ENCODE measurements at places on chromosomes 1 and 21.

DNA sequence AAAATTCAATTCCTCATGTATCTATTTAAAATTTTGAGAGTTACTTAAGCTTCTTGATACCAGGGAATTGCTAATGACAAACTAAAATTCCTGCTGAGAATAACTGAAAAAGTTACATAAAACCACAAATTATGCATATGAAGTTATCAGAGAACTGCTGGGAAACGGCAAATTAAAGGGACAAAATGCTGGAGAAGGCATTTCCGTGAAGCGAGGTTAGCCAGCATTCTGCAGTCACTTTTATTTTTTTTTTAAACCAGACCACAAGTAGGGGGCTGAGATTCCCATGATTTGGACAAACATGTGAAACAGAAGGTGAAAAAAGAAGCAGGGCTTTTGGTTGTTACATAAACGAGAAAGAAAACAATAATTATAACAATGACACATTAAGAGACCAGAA lies 737.6 kb upstream of the CHRM3 start:
- no peak for DNase-seq

- DNase-seq, result no peak
Observed at GRCh38 chr1:58013237-58013636, 533.3 kb downstream of the OMA1 start.

DNA sequence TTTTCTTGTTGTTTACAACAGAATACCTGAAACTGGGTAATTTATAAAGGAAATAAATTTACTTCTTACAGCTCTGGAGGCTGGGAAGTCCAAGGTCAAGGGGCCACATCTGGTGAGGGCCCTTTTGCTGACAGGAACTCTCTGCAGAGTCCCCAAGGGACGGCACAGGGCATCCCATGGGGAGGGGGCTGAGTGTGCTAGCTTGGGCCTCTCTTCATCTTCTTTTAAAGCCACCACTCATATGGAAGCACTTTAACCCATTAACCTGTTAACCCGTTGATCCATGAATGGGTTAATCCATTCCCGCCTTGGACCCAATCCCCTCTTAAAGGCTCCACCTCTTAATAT lies 76.3 kb downstream of the OBSCN start:
- no peak for DNase-seq

DNA sequence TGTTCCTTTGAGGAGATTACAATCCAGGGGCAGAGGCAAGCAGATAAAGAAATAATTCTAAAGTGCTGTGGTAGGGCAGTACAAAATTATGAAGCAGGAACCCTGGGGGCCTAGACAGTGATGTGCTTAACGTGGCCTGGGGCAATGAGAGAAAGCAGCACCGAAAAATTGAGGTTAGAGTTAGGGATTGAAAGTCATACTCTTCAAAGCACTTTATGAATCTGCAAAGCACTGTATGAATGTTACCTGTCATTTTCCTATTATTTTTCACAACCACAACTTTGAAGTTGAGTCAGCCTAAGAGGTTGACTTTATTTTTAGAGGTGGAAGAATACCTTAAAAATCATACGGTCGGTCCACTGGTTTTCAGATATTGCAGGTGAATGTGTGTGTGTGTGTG lies 183.4 kb upstream of the NFIA start:
- DNase-seq, result peak; percentile 3

DNA sequence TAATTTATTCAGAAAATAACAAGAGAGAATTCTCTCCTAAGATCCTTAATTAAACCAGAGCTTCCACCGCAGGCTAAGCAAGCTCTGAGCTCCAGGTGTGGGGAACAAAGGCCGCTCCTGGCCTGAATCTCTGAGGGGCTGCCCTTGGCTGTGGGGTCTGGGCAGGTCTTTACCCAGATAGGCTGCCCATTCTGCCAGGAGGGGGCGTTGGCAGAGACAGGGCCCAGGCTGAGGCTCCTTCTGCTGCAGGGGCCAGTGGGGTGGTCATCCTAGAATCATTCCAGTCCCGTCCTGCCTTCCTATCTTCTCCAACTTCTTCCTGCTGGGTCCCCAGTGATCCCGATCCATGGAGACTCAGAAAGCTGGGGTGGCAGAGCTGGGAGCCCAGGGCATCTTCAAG lies 82.9 kb upstream of the POU3F1 start:
- no peak for DNase-seq

DNA sequence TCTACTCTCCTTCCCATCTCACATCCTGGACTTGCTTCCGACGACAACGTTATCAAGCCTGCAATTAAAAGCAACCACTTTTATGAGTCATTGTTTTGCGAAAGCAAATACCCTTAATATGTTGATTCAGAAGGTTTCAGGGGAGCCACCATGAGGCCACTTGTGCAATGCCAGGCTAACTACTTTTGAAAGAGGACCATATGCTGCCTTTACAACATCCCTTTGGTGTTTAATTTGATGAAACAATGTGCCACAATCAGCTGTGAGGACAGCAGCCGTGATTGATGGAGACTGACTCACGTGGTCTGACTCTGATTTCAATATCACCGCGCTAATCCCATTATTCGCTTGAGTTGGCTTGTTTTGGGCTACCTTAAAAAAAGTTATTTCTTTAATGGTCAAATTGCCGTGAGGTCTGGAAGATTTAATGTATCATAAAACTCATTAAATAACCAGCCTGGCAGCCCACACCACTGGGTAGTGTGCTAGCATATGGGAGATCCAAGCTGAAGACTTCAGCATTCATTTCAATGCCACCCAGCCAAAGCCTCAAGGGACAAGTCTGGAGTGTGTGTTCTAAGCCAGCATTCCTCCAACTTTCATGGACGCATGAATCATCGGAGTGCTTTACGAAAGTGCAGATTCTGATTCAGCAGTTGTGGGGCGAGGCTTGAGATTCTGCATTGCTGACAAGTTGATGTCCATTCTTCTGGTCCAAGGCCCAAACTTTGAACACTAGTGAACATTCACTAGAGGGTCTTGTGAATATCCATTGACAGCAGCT lies 73.3 kb upstream of the PAXBP1 start:
- no peak for DNase-seq

DNA sequence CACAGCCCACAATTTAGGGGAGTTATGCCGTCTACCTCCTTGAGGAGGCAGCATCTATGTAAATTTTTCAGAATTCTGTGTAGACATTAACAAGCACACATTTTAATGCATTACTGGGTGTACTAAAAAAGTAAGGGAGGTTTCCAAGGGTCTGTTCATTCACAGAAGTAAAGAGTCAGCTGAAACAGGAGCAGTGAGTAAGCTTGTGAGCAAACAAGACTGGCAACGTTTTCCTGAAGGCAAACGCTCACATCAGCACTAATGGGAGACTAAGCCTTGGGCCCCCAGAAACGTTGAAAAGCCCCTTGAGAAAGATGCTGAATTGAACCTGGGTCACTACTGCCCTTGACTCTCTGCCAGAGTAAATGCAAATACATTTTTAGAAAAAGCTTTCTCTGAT lies 25.7 kb downstream of the RPRD2 start:
- no peak for DNase-seq

DNA sequence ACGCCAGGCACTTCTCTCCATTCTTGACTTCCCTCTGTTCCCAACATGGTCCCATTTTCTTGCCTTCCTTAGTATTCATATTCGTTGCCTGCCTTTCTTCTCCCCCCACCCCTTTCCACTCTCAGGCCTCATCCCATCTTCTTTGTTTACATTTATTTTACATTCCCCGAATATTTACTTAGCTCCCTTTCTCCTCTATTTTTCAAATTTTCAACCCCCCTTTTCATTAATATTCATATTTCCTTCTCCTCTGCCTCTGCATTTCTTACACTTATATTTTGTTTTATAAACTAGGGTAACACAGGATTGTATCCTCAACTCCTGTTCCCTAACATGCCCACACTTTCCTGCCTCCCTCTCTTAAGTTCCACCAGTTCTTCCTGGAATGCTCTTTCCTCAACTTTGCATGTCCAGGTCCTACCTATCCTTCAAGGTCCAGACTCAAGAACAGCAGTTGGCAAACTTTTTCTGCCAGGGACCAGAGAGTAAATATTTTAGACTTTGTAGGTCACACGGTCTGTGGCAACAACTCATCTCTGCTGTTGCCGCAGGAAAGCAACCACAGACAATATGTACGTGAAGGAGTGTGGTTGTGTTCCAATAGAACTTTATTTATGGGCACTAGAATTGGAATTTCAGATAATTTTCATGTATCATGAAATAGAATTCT lies 29.8 kb upstream of the A3GALT2 start:
- DNase-seq, result no peak

GRCh38 chr1:22790232-22791008 lies 79.8 kb downstream of the EPHB2 start:
- DNase-seq, result no peak

DNA sequence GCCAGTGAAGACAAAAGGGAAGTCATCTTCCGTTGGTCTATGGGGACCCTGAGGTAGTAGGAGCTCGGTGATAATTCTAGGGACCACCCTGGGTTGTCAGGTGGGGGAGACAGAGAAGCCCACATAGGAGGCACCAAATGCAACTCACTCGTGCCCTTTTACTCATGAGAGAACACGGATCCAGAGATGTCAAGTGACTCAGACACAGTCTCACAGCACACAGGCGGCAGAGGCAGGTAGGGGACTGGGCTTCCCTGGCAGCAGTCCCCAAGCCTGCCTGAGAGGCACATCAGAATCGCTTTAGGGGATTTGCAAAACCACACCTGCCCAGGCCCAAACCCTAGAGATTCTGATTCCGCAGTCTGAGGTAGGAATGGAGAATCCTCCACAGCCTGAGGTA lies 31.3 kb upstream of the RUNX3 start:
- no peak for DNase-seq

DNA sequence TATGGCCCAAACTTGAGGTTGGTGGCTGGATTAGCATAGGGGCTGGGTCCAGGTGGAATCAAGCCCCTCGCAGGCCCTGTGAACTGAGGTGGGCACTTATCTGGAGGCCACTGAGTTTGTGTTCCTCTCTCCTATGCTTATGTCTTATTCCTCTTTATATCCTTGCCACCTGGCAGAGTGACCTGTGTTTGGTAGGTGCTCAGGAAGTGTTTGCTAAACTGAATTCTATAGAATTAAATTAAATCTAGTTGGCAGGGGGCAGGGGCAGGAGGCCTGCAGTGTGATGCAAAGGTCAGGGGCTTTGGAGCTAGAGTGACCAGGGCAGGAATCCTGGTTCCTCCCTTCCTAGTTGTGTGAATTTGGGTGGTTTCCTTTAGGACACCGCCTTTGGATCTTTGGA lies 1.1 kb upstream of the TMEM9 start:
- no peak for DNase-seq

DNA sequence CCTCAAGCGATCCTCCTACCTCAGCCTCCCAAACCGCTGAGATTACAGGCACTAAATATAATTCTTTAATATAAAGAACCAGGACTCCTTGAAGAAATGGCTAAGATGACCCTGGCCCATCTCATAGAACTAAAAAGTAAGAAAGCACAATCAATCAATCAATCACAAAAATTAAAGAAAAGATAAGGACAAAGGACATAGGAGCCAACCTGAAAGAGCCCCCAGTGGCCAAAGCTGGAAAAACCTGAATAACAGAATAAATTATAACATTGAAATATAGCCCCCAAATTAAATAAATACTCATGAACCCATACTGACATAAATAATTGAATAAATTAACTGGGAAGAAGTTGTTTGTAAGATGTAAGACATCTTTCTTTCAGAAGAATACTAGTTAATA lies 8.9 kb downstream of the NUP210L start:
- no peak for DNase-seq

GRCh38 chr1:28971980-28972771 lies 57.8 kb downstream of the EPB41 start:
- no peak for DNase-seq

GRCh38 chr1:20462397-20462796 lies 23.6 kb downstream of the CAMK2N1 start:
- DNase-seq, result no peak

- DNase-seq, result no peak
Observed at GRCh38 chr1:226797151-226797550, 58.1 kb upstream of the ITPKB start.

GRCh38 chr1:202959276-202959620 lies 1.1 kb upstream of the ADIPOR1 start:
- DNase-seq, result no peak

- DNase-seq, result no peak
Observed at GRCh38 chr1:44514673-44515072, 109.6 kb downstream of the RNF220 start.

- no peak for DNase-seq
Observed at GRCh38 chr1:235397733-235398132, 30.5 kb downstream of the TBCE start.

- no peak for DNase-seq
Observed at GRCh38 chr21:43348801-43349261, 78.1 kb downstream of the SIK1 start.
